ENCODE measurements at places on chromosomes 5 and 9.

DNA sequence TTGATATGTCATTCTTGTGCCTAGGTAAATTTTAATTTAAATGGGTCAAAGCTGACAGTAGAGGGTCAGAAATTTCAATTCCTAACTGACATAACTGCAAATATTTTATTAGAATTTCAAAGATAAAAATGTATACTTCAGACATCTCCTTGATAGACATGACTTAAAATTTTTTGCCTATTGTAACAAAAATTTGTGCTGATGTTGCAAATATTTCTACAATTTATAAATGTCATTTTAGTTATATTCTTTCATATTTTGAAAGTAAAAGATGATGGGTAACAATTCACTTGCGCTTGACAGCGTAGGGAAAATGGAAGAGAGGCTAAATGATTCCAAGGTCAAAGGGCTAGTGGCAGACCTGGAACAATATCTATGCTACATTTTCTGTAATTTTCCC is 220.3 kb upstream of the ST8SIA4 start:
- DNase-seq, result no peak

DNA sequence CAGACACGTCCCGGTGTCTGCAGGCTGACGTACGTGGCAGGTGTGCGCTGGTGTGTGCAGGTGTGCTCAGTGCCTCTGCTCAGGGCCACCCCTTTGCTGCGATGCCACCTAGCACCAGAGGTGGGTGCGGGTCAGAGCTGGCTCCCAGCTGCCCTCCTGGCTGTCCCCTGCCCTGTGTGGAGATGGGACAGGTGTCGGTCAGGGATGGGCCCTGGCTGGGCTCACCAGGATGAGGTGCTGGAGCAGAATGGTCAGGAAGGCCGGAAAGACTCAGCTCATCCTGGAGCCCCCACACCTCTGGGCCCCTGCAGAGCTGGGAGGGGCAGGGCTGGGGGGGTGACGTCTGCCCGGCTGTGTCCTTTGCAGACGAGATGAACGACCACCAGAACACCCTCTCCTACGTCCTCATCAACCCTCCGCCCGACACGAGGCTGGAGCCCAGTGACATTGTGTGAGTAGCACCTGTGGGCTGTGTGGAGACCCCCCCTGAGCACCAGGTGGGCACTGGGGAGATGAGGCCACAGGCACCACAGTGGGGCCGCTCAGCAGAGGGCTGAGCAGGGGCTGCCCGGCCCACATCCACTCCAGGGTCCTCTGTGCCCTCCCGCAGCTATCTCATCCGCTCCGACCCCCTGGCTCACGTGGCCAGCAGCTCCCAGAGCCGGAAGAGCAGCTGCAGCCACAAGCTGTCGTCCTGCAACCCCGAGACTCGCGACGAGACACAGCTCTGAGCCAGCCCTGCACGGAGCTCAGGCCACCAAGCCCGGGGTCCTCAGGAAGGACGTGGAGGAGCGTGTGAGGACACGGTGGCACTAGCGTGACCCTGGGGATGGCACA is 89.7 kb downstream of the KCNT1 start:
- DNase-seq, result no peak

- no peak for DNase-seq
These were observed 39.7 kb upstream of the NKD2 start for GRCh38 chr5:968881-969280.

GRCh38 chr5:52799358-52799982 is 11.8 kb downstream of the ITGA1 start:
- no peak for DNase-seq

- DNase-seq, result no peak
These were observed 29.2 kb upstream of the RXRA start for GRCh38 chr9:134297083-134297410.

Measured in esophagus squamous epithelium (tissue), 5 donors.